Sigmoid colon (tissue), 7 donors: ENCODE measurements at places on chromosomes 13 and 19. TPM values are rescaled to one million over a fixed set of nuclear protein-coding genes. Genes with fewer than 3 reads are reported as not detected.

TTC9B gene
- total RNA-seq: not detected

CLEC17A gene
- total RNA-seq: not detected

BCAM gene
- total RNA-seq: 15.1 TPM

SNRPD2 gene
- total RNA-seq: 261 TPM

DNA sequence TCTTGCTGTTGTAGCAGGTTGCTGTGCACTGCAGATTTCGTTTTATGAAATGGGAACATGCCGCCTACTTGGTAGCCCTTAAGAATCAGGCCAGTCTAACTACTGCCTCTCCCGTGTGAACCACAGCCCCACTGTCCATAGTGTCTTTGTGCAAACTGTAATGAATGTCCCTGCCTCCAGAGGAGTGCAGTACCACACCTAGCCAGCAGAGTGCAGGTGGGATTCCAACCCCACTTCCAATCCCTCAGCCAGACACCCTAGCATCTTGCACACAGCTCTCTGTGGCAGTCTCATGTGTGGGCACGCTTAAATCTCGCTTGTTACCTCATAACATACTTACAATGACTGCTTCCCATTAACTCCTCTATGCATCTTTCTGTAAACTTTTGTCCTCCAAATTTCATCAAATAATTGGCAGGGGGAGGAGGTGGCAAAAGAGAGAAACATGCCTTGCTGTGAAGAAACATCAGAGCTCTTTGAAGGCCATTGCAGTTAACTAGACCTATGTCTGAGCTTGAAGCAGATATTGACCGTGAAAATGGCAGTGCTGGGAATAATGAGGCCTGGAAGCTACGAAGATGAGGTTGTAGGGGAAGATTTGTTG is 47.2 kb downstream of the ZAR1L start:
- no peak overlapping the region for H3K4me3 ChIP-seq
- DNase-seq: no peak
- H3K27ac ChIP-seq: no peak overlapping the region
- peaks cover 81% of the 10 kb centered on the region for H3K36me3 ChIP-seq
- H3K4me1 ChIP-seq: peaks cover 6% of the 10 kb centered on the region
- H3K27me3 ChIP-seq: no peaks in the 10 kb centered on the region

- peak overlapping the region; percentile 96 for H3K27ac ChIP-seq
- no peak overlapping the region for H3K4me3 ChIP-seq
Measured at GRCh38 chr19:38656171-38656981, 8.9 kb downstream of the ACTN4 start.

DNA sequence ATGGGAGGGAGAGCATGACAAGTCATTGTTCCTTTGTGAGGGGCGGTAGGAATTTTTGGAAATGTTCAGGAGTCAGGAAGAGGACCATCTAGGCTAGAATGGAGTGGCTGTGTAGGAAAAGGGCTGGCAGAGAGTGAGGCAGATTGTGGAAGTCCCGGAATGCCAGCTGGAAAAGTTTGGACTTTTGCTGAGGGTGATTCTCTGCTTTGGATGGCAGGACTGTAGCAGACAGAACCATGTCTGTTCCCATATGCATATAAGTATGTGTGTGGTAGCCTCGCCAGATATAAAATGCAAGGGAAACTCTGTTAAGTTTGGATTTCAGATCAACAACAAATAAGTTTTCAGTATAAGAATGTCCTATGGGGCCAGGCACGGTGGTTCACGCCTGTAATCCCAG is 112.1 kb downstream of the DNAJC15 start:
- no peak for DNase-seq
- H3K27ac ChIP-seq: no peak overlapping the region
- peaks cover 8% of the 10 kb centered on the region for H3K4me1 ChIP-seq
- H3K27me3 ChIP-seq: no peaks in the 10 kb centered on the region

GRCh38 chr19:53463263-53463662 is 4.3 kb upstream of the ZNF813 start:
- H3K27ac ChIP-seq: peak overlapping the region; percentile 30
- H3K27me3 ChIP-seq: no peaks in the 10 kb centered on the region
- peaks cover 10% of the 10 kb centered on the region for H3K4me1 ChIP-seq
- no peak overlapping the region for H3K4me3 ChIP-seq
- H3K36me3 ChIP-seq: no peaks in the 10 kb centered on the region
- DNase-seq: peak; percentile 83

GRCh38 chr19:36719687-36720556 is 32.5 kb downstream of the ZNF567 start:
- H3K27ac ChIP-seq: no peak overlapping the region
- no peaks in the 10 kb centered on the region for H3K4me1 ChIP-seq
- no peaks in the 10 kb centered on the region for H3K27me3 ChIP-seq
